Activated T-cell treated with anti-CD3 and anti-CD28 coated beads, Interleukin-2, amount 50 U/mL, for 72 hours (primary cell): ENCODE measurements at places on chromosomes 3 and 15. TPM values are rescaled to one million over a fixed set of nuclear protein-coding genes. Genes with fewer than 3 reads are reported as not detected.

The A4GNT gene
- total RNA-seq: not detected

The SNTN gene
- total RNA-seq: not detected

The HES1 gene
- 0.91 TPM for total RNA-seq

The DZIP3 gene
- total RNA-seq: 21.2 TPM

The DUOXA1 gene
- total RNA-seq: 0.65 TPM

The IL1RAP gene
- total RNA-seq: 14.1 TPM

The MYO5C gene
- 1.6 TPM for total RNA-seq

The TNNC1 gene
- 10.8 TPM for total RNA-seq

- DNase-seq: no peak
Measured at GRCh38 chr3:134155446-134155845, 95.2 kb downstream of the RYK start.

GRCh38 chr3:172522871-172523818 lies at the start of gene TNFSF10:
Gene TNFSF10, minus strand, starts transcription at chr3:172523430. Its CDS starts 46 bp downstream, at chr3:172523384.
- peak; percentile 74 for DNase-seq

DNA sequence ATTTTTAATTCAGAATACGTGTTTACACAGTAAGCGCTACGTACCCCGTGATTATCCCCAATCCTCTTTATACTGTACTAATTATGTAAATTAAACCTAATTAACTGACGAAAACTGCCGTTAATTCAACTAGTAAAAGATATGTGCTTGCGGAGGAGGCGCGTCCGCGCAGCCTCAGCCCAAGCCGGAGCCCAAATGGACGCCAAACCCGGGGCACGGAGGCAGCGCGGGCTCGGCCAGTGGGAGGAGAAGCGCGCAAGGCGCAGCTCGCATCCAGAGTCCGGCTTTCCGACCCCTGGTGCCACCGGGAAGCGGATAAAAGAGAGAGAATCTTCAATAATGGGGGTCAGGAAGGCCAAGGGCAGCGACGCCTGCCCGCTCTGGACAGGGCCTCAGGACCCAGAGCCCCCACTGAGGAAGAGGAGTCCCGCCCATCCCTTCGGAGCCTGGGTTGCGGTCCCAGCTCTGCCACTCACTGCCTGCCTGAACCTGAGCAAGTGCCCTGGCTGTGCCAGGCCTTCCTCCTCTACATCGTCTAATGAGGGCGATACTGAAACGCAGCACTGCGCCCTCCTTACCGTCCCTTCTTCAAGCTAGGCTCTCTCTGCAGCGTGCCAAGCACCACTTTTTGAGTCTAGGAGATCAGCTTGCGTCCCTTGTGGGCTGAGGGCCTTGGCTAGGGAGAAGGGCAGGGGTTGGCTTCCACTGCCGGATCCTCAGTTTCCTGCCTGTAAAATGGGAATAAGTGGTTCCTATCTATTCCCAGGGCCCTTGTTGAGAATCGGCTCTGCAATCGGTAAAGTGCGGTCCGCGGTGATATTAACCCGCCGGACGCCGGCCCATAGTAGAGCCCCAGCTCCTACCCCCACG lies 5.0 kb upstream of the SKOR1 start:
- DNase-seq: no peak

DNA sequence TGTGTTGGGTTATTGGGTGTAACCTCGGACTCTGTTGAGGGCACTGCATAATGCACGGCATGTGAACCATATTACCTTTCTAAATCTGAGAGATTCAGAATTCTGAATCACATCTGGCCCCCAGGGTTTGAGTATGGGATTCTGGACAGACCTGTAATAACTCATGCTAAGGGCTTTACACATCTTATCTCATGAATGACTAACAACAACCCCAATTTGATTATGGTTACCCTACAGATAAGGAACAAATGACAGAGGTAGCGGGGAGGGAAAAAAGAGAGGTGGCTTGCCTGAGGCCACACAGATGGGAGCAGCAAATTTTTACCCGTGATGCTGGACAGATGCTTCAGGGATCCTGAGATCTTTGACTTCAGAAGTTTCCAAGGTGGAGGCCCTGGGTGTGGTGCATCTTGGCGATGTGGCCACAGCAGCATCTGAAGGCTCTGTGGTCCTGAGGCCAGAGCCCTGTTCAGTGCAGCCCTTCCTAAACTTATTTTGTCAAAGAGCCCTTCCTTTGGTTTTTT lies 43.8 kb downstream of the POMGNT2 start:
- no peak for DNase-seq

- DNase-seq: no peak
Measured at GRCh38 chr3:51340989-51341636, 44.0 kb upstream of the MANF start.

GRCh38 chr3:77381431-77381830 lies 341.5 kb downstream of the ROBO2 start:
- no peak for DNase-seq

- DNase-seq: no peak
Measured at GRCh38 chr15:25532269-25533140, 93.7 kb upstream of the UBE3A start.

DNA sequence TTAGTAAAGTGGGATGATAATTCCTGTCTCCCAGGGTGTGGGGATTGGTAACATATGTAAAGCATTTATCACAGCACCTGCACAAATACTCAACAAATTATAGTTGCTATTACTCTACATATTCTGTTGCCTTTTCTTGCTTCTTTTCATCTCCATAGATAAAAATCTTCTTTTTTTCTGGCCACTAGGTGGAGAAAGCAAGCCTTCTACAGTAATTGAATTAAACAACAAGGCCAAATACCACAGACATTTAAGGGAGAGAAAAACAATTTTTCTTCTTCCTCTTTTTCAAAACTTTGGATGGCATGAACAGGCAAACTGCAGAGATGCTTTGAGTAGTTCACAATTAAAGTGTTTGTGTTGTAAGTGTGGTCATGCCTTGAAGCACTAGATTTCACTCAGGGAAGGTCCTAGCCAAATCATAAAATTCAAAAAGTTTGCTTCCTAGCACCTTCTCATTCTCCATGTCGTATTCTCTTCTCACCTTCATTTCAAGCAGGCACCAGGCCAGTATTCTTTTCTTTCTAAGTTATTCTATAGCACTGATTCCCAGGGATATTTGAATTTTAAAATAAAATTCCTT lies 493.4 kb upstream of the TGFBR2 start:
- no peak for DNase-seq

- DNase-seq: peak; percentile 96
Measured at GRCh38 chr3:49339941-49340800, at the start of gene USP4. Gene USP4, minus strand, starts transcription at chr3:49340053. Its CDS starts 29 bp downstream, at chr3:49340024.

- DNase-seq: no peak
Measured at GRCh38 chr3:123271466-123272159, 69.9 kb downstream of the SEC22A start.

DNA sequence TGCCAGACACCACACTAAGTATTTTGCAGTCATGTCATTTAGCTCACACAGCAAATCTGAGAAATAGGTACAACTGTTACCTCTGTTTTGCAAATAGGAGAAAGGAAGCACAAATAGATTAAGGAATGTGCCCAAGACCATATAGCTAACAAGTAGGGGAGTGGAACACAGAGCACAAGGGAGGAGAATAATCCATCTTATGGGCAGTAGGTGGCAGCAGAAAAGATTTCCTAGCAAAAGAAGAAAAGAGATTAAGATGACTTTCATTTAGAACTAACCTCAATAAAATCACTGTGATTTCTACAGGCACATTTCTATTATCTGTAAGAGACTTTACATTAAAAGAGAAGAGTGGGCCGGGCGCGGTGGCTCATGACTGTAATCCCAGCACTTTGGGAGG lies 49.1 kb downstream of the NR1I2 start:
- DNase-seq: no peak

- DNase-seq: no peak
Measured at GRCh38 chr3:74845081-74845480, 230.6 kb upstream of the CNTN3 start.

- peak; percentile 8 for DNase-seq
Measured at GRCh38 chr3:186180891-186181481, 72.1 kb upstream of the ETV5 start.

DNA sequence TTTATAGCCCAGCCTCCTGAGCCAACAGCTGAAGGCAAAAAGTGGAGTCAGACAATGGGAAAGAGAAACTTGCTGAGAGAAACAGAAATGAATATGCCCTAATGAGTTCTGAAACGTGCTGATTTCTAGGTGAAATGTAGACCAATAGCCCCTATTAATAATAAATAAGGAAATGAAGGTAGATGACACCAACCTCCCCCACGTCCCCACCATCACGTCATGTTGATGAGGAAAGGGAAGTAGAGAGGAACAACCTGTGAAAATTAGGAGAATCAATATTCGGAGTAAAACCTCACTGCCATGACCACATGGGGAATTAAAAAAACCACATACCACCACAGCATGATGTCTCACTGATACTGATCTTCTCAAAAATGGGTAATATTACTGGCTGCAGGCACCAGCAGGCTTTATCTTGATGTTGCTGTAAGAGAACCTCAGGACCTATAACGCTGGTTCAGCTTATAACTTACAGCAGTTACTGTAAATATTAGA lies 64.0 kb downstream of the KAT2B start:
- DNase-seq: peak; percentile 38

GRCh38 chr3:190340071-190340470 lies 17.8 kb upstream of the CLDN1 start:
- no peak for DNase-seq

- DNase-seq: no peak
Measured at GRCh38 chr15:79610021-79610420, 177.9 kb downstream of the MINAR1 start.

DNA sequence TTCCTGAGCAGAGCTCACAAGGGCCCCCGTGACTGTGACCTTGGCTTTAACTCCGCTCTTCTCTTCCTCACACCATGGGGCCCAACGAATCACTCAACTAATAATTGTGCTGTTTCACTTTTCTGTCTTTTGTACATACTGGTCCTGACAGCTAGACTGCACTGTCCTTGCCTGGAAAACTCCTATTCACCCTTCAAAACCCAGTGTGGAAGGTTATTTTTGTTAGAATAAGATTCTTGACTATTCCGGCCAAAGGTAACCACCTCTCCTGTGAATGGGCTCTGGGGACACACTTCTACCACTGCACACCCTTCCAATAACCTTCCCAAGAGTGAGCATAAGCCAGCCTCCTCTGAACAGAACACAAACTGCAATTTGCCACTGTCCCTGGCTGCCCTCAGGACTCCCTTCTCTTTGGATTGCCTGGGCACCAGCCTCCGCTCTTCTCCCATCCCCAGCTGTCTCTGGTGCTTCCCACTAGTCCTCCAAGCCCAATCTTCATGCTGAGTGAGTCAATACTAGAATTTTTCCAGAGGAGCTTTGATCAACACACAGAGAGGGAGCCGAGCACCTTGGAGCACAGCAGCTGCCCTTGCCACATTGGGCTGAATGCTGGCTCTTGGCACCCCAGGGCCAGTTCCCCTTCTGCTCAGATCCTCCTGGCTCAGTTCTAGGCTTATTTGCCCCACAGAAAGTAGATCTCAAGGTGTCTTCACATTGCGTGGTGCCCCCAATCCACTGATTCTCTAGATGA lies 2.1 kb downstream of the SCN5A start:
- DNase-seq: no peak
